ENCODE measurements at places on chromosomes 2 and 18.

GRCh38 chr18:48227206-48227605 lies 182.0 kb downstream of the ZBTB7C start:
- no peak for DNase-seq

GRCh38 chr2:37672104-37672869 lies 845 bp upstream of the CDC42EP3 start:
- peak; percentile 88 for DNase-seq

- no peak for DNase-seq
These were observed 33.3 kb downstream of the POLR1A start for GRCh38 chr2:86072271-86072858.

GRCh38 chr18:582465-582864 lies 2.3 kb downstream of the CETN1 start:
- no peak for DNase-seq

DNA sequence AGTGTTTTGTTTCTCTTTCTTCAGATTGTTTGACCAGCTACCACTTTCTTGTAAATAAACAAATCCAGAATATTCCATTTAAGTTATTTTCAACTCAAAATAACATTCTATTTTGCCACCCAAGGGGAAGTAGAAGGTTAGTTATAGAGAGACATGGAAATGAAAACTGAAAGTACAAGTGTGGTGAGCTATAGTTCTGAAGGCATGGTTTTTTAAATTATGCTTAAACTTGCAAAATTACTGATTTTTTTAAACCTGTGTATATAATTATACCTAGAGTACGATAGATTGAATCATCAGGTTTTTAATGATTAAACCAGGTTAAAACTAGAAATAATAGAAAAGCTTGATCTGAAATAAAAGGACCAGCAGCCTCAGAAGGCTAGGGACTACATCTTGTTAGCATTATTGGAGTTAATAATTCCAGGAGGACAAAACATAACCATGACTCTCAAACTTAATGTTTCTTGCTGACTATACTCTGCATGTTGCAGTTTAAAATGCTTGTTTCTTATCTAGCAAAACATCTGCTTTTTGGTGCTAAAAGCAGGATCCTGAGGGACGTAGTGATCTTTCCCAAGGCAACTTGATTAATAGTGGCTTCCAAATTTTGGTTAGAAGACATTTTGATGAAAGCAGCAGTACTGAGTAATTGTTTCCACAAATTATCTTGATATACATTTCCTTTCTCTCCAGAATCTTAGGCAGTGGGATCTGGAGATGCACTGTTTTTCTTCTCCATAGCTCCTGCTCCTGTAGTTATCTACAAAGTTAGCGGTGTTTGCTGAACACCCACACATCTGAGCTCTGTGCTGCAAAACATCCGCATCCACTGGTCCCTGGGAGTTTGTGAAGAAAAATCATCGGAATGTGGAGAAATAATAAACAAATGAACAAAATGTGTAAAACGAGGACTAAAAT lies 327.2 kb upstream of the PKDCC start:
- DNase-seq: no peak

- no peak for DNase-seq
These were observed 58.8 kb downstream of the ST6GAL2 start for GRCh38 chr2:106827158-106827557.

- DNase-seq: no peak
These were observed 242.3 kb upstream of the FOSL2 start for GRCh38 chr2:28150236-28150915.

GRCh38 chr2:1787755-1788477 lies 43.6 kb upstream of the PXDN start:
- no peak for DNase-seq

DNA sequence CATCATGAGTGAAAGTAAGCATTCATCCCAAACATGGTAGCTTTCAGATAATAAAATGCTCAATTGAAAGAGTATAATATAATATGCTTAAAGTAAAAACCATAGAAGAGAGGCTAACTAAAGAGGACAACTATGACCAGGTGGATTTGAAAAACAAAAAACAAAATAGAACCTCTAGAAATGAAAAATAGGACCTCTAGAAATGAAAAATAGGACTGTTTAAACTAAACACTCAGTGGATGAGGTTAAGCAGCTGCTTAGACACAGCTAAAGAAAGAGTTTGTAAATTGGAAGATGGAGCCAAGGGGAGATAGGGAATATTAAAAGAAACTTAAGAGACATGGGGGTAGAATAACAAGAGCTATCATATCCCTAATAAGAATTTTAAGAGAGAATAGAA lies 301.6 kb downstream of the BCL2 start:
- no peak for DNase-seq

DNA sequence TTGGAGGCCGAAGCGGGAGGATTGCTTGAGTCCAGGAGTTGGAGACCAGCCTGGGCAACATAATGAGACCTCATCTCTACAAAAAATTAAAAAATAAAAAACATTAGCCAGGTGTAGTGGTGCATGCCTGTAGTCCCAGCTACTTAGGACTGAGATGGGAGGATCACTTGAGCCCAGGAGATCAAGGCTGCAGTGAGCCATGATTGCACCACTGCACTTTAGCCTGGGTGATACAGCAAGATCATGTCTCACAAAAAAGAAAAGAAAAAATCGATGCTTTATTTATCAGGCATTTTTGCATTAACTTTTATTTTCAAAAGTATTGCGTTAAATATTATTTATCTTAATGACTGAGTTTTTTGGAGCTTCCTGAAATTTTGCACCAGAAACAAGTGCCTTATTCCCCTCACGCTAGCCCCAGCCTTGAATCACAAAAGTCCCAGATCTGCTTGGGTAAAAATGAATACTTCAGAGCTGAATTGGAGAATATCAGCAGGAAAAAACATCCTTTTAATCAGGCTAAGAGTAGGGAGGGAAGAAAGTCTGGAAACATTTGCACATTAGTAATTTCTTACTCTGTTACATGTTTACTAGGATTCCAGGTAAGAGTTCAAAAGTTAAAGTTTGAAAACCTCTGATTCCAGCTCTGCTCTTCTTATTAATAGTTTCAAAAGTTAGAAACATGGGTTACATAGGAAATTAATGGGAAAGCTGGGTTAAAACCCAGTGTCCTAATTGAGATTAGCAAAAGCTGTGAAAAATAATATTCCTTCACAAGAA lies 296.8 kb upstream of the FBXO11 start:
- DNase-seq: no peak

GRCh38 chr2:54925022-54925421 lies 125.2 kb downstream of the RTN4 start:
- DNase-seq: no peak

- DNase-seq: no peak
These were observed 211.2 kb downstream of the AGPS start for GRCh38 chr2:177603768-177604167.

DNA sequence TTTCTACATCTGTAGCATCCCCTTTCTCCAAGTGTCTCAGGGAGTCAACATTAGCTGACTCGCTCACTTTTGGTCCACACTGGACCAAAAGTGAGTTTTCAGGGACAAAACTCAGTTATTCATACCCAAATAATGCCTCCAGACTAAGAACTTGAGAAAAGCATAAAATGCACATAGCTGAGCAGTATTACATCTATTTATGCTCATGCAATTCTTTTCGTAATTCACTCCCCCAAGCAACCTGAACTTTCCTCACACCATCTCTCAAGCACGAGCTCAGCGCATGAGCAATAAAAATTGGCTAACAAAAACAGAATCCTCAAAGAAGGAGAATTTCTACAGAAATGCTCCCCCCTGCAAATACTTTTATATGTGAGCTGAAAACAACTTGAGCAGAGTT lies 17.0 kb downstream of the SFT2D3 start:
- no peak for DNase-seq

GRCh38 chr2:221289389-221289788 lies 282.7 kb downstream of the EPHA4 start:
- DNase-seq: no peak

DNA sequence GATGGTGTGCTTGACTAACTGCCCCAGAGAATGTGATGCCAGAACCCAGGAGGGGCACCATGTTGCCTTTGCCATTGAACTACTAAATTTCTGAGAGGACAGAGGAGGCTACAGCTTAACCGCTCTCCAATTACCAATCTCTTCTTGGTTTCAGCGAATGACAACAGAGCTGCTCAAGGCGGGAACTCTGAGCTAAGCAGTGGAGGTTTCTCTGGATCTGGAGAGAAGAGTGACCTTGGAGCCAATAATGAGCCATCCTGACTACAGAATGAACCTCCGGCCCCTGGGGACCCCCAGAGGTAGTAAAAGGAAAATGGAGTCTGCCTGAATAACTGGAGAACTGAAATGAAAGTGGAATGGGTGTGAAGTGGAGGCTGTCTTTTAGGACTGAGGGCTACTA lies 53.2 kb downstream of the DIS3L2 start:
- no peak for DNase-seq

DNA sequence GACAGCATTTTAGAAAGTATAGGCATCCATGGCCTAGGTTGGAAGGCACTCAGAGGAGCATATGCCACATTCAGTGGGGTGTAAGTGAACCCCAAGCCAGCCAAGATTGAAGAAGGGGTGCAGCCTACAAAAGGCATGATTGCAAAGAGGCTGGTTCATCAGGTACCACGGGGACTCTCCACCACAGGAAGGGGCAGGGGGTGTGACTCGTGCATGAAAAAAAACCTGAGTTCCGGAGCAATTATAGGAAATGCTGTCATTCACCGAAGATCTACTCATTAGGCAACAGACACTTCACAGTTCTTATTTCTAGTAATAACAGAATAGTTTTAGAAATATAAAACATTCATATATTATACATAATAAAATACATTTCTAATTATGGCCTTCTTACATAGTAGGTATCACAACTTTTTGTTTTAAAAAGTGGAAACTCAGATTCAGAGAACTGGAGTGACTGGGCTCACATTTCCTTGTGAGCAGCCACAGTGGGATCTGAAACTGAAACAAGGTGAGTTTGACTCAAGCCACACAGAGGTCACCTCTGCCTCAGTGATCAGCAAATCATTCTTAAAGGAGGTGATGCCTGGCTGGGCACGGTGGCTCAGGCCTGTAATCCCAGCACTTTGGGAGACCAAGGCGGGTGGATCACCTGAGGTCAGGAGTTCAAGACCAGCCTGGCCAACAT lies 188.4 kb upstream of the GYPC start:
- no peak for DNase-seq

- no peak for DNase-seq
These were observed 4.6 kb downstream of the MAPRE2 start for GRCh38 chr18:35045806-35046205.

GRCh38 chr2:151627353-151627752 lies 106.9 kb downstream of the NEB start:
- no peak for DNase-seq

DNA sequence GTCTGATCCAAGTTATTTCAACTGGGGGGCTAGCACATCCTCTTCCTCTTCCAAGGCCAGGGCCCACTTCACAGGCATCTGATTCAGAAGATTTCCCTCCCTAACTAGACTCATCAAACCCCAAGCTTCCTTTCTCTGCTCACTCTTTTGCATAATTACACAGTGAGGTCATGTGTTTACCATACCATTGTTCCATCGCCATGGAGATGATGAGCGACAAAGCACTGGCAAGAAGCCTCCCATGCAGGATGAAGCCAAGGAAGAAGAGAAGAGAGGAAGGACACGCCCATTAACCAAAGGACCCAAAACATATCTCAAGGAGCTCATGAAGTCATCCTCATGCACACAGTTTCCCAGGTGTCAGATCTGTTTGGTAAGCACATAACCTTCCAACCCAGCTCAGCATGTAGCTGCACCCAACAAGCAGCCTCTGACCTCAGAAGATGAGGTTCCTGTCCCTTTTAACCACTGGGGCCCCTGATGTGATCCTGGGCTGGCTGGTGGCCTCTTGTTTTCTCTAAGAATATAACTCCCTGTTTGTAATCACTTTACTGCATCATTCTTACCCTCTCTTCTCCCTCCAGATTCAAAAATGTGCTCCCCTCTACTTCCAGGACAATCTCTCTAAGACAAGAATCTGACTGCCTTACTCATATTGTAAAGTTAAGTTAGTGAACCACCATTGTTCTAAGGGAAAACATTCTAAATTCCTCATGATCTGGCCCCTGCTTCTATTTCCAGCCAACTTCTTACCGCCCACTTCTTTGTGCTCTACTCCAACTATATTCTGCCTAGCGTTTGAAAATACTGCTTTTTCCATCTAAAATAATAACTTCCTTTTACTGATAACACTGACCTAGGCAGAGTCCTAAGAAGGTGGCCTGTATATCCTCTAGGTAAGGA lies 190.1 kb downstream of the TTC32 start:
- no peak for DNase-seq

DNA sequence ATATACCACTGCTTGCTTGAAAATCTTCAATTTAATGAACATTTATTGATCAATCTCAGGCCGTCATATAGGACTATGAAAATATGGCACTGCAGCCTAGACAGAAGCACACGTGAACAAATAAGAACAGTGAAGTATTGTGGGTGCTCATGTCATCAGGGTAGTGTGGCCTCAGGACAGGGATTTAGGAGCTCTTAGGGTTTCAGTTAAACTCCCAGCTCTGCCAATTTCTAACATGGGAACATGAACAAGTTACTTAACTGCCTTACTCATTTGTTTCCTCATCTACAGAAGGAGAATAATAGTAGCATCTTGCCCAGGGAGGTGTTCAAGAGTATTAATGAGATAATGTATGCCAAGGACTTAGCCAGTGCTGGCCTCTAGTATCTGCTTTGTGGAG lies 146.0 kb upstream of the MAP3K20 start:
- DNase-seq: no peak

GRCh38 chr2:68423966-68424650 lies 43.0 kb downstream of the FBXO48 start:
- no peak for DNase-seq

GRCh38 chr2:231523451-231524285 lies 6.6 kb downstream of the NMUR1 start:
- no peak for DNase-seq

GRCh38 chr2:216480221-216480620 lies 18.4 kb upstream of the RPL37A start:
- no peak for DNase-seq

DNA sequence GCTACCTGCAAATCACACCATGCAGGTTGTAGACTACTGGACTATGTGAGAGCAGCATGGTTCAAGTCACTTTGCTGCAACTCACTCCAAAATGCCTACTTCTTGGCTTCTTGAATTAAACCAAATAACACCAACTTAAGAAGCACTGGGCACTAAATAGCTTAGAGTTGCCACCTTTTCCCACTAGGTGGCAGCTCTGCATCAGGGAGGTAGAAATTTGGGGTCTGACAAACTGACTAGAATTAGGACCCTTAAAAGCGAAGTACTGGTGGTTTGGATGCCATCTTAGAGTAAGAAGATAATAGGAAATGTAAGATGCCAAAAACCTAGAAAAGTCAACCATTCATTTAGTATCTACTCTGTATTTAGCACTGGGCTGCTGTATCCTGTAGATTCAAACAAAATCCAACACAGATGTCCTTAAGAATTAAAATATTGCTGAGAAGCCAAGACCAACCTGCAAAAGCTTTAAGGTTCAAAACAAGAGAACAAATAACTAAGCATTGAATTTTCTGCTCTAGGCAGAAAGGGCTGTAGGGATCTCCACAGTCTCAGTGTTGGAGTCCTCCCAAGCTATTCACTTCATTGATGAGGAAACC lies 65.5 kb downstream of the CCBE1 start:
- no peak for DNase-seq

GRCh38 chr2:98598781-98599428 lies 9.4 kb downstream of the COA5 start:
- DNase-seq: no peak

GRCh38 chr18:42192251-42193248 lies 237.5 kb downstream of the PIK3C3 start:
- no peak for DNase-seq

- DNase-seq: no peak
These were observed 87.9 kb downstream of the UGGT1 start for GRCh38 chr2:128178650-128179460.

GRCh38 chr2:54103454-54104314 lies 11.7 kb upstream of the ACYP2 start:
- no peak for DNase-seq
